ENCODE measurements at places on chromosomes 6 and 20. TPM values are rescaled to one million over a fixed set of nuclear protein-coding genes. Genes with fewer than 3 reads are reported as not detected.
A peak's percentile ranks its signal among the peaks of the same experiment; 100 is the strongest.

- no peak for DNase-seq
These were observed 99.4 kb downstream of the PLG start for GRCh38 chr6:160801418-160801817.

DNA sequence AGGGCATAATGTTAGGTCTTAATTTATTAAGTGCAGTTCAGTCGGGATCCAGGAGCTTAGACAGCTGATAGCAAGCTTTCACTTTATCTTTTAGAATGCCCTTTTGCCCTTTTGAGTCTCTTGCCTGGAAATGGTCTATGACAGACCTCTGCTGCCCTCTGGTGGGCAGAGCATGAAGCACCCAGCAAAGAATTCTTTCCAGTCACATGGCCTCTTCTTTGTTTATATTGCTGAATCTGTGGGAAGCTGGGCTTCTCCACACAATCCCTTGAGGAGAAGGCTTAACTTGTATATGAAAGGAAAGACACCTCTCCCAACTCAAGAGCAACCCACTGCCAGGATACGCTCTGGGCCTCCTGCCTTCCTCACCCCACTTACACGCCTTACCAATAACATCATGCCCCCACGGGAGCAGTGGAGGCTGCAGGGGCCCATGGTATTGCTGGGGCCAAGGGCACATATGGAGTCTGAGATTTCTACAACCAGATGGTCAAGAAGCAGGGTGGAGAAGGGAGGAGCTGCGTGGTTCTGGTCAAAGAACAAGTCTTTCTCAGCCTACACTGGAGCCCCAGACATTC, 20.4 kb downstream of the WFDC3 start:
- peak; percentile 87 for DNase-seq

GRCh38 chr20:6101346-6101745, 21.5 kb downstream of the FERMT1 start:
- no peak for DNase-seq

DNA sequence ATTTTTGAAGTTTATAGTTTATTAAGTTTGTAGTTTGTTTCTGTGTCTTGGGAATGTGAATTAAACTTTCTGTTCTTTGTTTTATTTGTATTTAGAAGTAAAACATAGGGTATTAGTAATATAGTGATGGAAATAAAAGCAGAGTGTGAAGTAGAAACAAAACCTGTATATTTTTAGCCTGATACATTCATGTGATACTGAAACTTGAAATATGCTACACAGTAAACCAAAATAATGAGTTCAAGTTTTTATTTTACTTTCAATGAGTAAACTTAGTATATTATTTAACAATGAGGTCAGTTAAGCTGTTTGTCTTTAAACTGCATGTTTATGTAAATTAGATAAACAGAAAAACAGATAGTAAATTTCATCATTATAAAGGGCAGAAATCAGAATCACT, 1592.6 kb downstream of the GRIK2 start:
- DNase-seq = no peak

DNA sequence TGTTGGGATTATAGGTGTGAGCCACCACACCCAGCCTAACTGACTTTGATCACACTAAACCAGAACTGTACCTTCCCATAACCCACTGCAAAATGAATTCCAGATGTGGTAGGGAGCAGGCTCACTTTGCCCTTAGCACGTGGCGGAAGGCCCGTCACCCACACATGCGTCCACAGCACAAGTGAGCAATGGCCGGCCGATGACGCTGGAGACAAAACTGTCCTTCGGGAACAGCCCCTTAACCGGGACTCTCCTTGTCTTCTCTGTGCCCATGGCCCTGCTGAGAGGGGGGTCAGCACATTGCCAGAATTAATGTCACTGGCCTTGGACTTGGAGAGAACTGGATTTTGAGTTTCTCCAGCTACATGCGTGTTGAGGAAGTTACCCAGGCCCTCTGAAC, 107.2 kb downstream of the TOX2 start:
- no peak for DNase-seq

DNA sequence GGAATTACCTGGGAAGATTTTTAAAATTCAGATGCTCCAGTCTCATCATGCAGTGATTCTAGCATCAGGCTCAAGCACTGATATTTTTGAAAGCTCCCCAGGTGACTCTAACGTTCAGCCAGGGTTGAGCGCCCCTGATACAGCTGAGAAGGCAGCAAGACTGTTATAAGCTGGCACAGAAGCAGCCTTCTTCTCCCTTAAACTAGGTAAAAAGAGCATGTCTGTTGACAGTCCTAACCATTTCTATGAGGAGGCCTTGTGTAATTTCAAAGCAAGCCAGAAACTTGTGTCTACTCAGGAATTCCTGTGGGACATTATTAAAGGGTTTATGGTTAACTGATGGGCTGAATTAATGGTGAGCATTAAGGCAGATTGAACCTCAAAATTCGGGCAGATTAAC, 141.9 kb downstream of the PDE7B start:
- no peak for DNase-seq

GRCh38 chr6:116411284-116411623, 40.5 kb downstream of the DSE start:
- no peak for DNase-seq

GRCh38 chr6:152669895-152670294, 27.8 kb upstream of the MYCT1 start:
- DNase-seq = no peak

DNA sequence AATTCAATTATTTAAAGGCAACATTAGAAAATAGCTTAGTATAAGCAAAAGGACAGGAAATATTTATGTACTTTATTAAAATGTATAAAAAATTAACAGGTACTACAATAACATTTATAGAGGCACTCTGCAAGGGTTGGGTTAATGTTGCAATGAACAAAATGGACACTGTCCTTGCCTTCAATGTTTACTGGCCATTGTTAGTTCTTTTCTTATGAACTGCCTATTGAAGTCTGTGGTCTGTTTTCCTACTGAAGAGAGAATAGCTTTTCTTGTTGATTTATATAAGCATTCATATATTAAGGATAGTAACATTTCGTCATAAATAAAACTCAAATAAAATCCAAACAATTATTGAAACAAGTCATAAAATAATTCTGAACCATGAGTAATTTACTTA, 135.3 kb upstream of the BEND6 start:
- DNase-seq = no peak

GRCh38 chr6:96562886-96563285, at the start of gene FHL5:
FHL5 (plus strand) TSS chr6:96563128; CDS start chr6:96603614, 40,486 bp downstream.
- no peak for DNase-seq

DNA sequence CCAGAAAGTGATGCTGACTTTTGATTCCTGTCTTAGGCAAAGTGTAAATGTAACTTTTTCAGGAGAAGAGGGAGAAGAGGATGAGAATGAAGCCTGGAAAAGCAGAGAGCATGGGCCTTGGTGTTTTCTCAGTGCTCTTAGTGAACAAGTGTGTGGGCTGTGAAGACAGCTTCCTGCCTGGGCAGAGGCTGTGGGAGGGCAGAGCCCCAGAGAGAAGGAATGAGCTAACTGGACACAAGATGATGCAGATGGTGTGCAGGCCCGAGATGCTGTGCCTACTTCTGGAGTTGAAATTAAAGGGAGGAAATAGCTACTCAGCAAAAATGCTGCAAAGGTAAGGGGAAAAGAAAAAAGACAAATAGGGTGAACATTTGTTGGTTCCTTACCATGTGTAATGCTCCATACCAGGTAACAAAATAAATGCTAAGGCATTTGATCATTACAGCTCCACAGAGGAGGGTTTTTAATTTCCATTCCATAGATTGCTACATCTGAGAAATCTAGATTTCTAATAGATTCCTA, 87.0 kb upstream of the CEP162 start:
- no peak for DNase-seq

DNA sequence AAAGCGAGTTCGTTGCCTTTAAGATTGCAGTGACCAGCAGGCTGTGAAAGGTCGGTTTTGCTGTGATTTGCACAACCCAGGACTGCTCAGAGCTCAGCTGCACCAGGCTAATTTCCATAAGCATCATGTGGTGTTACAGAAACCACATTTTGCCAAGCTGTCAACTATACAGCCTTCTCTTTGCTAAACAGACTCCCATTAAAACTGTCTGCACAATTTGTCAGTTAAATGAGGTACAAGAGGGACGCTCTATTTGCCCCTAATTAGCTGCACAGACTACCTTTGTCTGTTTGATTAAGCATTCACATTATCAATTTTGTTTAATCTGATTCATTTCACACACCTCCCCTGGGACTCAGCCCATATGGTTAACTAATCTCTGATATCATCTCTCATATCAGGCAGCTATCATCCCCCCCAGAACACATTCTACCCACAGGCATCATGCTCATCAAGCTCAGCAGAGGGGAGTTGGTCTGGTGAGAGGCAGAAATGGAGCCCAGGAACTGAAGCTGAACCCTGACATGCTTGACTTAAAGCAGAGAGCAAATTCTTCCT, 62.1 kb downstream of the OLIG3 start:
- no peak for DNase-seq

- no peak for DNase-seq
These were observed 860.5 kb downstream of the DHX35 start for GRCh38 chr20:39822667-39823066.

The CRIP3 gene
- total RNA-seq = 48.9 TPM

The FARS2 gene
- 11.3 TPM for total RNA-seq

The SPEF1 gene
- total RNA-seq = 0.64 TPM

The SLC52A3 gene
- total RNA-seq = 7.3 TPM

The SLC26A8 gene
- 0.80 TPM for total RNA-seq

The CRISP2 gene
- total RNA-seq = not detected

The CDH26 gene
- 1.0 TPM for total RNA-seq

The SMLR1 gene
- total RNA-seq = not detected

The PROKR2 gene
- total RNA-seq = 2.0 TPM

The NKX2-2 gene
- not detected for total RNA-seq

The PHF1 gene
- 63.6 TPM for total RNA-seq
